ENCODE measurements at places on chromosomes 13 and 19.

DNA sequence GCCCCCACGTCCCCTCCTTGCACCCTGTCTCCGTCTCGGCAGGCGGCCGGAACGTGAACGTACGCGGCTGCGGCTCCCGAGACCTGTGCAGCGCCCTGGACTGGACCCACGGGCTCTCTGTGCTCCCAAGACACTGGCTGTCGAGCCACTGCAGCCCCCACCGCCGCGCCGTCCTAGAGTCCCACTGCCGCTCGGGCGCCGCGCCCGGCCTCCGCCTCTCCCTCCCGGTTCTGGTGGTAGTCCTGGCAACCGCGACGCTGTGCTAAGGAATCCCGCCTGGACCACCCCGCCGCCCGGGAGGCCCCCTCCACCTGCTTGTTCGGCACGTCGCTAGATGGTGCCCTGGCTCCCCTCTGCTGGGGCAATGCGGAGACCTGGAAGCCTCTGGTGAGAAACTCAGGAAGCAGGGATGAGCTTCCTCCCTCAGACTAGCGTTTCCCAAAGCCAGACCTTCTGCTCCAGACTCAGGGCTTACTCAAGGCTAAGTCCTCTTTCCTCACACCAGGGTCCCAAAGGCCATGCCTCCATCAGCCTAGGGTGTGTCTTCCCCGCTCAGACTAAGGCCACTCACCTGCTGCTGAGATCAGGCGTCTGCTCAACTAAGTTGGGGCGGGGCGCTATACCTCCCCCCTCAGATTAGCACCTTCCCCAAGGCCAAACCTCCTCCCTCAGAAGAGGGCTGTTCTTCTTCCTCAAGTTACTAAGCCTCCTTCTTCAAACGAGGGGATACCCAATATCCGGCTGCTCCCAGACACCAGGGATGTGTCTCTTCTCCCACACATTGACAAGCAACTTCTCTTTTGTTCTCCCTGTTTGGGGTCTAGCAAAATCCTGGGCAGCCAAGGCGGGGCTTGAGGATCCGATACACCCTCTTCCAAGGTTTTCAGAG, 16.1 kb upstream of the IRGC start:
- DNase-seq, result no peak

- peak; percentile 76 for DNase-seq
These were observed 54.7 kb downstream of the ZNF787 start for GRCh38 chr19:56066152-56067023.

- DNase-seq, result no peak
These were observed 12.7 kb downstream of the FARP1 start for GRCh38 chr13:98155475-98156109.

DNA sequence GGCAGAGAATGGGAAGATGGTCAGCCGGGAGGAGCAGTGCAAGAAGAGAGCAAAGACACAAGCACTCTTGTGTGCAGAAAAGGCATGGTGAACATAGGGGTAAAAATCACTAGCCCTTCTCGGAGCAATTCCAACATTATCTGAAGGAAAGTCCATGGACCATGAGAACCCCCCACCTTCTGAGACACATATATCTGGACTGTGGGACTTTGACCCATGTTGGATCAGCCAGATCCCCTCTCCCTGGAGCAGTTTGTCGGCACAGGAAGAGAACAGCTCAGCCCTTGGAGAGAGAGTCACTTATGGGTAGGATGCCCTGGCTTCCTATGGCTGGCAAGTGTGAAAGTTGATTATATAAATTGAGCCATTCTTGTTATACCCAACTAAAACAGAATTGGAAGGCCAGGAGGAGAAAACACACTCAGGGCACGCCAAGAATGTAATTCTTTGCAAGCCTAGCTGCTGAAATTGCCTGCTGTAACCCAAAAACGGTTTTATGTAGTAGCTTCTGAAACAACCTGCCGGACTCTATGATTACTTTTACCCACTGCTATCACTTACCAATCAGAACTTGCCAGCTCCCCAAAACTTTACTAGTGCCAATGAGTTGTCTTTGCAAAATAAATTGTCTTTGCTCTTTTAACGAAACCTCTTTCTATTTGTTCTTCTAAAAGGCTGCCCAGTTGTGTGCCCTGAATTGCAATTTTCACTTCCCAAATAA, 62.8 kb upstream of the ZNF599 start:
- no peak for DNase-seq

DNA sequence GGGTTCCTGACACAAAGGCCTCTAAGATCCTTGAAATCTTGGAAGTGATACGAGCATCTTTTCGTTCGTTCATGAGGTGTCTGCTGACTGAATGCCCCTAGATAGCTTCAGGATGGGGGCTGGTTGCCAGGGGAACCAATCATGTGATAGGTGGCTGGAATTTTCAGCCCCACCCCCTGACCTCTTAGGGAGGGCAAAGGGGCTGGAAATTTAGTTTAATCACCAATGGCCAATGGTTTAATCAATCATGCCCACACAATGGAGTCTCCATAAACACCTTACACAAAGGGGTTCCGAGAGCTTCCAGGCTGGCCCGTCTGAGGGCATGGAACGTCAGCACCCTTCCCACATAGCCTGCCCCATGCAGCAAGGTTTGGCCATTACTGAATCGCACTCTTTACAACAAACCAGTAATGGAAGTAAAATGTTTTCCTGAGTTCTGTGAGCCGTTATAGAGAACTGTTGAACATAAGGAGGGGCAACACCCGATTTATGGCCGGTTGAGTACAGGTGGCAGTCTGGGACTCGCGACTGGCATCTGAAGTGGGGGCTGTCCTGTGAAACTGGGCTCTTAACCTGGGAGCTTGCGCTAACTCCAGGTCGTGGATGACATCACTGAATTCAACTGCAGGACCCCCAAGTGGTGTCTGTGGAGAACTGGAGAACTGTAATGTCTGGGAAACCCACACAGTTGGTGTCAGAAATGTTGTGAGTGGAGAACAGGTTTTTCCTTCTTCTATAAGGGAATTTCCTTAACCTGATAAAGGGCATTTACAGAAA, 25.6 kb downstream of the MLLT1 start:
- DNase-seq, result no peak

DNA sequence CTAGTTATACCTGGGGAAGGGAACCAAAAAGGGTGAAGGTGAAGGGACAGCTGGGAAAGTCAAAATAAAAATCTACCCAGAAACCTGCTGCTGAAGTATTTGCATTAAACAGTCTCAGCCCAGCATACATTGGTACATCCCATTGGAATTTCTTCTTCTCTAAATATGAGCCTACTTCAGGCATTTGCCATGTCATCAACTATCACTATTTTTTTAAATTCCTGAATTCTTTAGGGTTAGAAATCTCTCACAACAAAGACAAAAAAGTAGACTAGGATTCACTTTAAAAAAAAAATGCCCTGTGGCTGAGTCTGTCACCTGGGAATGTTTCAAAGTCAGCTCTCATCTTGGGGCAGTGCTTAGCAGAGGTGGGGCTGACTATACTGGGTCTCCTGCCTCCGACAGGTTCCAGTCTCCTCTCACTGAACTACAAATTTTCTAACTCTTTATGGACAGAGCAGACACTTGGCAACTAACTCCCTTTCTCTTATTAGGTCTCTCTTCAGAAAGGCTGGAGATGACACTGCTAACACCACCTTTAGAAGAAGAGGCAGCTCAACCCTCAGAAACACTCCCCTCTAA, 141.2 kb downstream of the LHFPL6 start:
- DNase-seq, result peak; percentile 15

DNA sequence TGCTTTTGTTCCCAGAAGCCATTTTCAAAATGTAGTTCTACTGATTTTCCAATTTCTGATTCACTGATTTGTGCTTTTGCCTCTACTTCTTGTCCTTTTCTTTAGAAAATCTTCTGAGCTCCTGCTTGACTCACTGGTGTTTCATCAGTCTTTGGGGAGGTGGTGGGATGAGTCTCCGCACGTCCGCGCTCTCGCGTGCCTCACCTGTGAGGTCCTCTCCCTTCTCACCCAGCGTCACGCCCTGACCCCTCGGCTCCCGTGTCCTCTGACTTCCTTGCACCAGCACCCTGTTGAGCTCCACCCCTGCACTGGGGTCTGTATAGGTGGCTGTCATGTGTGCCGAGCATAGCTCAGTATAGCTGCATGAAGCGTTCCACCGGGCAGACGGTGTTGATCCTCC, 52.7 kb upstream of the MCF2L start:
- no peak for DNase-seq

DNA sequence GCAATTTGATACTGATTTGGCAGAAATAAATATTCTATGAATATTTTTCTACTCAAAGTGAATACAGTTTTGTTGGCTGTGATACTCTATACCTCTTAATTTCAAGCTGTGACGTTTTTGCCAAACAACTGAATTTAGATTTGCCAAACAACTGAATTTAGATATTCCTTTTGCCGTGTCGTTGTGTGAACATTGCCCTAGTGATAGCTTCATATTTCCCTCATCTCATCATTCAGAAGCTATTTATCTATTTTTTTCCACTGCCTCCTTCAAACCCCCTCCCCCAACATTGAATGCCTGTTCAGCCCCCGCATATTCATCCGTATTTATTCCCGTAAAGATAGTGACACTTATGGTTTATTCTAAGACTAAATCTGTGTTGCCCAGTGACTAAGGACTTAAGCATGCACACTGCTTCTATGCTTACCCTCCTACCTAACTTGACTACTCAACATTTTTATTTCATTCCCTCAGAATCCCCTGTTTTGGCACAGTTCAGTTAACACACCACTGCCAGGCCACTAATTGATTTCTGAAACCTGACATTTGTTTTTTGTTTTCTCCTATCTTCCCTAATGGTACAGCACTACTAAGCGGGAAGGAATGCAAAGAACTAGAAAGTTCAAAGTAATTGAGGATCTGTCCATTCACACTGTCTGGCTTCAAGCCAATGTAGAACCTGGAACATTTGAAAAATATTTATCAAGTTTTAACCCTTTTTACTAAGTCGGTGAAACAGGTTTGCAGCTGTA, 2.8 kb upstream of the KLF5 start:
- peak; percentile 66 for DNase-seq

GRCh38 chr19:30719189-30719998, 347.2 kb downstream of the ZNF536 start:
- DNase-seq, result peak; percentile 60

GRCh38 chr19:39512988-39513387, 2.0 kb upstream of the SELENOV start:
- no peak for DNase-seq

DNA sequence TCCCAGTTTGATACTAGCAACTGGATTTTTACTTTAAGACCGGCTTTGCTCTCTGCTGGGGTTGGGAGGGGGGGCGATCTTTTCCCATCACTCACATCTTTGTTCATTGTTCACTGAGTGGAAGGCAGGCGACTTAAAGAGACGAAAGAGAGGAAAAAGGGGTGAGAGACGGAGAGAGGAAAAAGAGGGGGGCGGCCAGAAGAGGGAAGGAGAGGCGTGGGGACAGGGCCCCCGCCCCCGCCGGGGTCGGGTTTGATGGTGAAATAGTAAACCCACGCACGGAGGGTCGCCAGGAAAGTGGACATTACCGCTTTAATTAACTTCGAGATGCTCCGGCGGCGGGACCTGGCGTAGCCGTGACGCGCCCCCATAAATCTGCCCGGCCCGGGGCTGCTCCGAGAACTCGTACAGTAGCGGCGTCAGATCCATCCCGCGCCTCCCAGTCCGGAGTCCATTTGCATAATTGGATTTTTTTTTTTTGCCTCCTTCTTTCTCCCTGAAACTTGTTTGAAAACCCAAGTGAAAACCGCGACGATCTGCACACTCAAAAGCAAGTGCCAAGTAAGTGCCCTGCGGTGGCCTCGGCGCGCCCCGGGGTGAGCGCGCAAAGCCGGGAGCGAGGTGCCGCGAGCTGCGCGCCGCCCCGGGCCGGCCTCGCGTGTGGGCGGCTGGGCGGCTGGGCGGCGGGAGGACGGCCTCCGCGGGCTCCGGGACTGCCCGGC, 143.9 kb upstream of the ZNF536 start:
- DNase-seq, result peak; percentile 39

- peak; percentile 70 for DNase-seq
These were observed 18.0 kb downstream of the SLC5A5 start for GRCh38 chr19:17889609-17890214.

DNA sequence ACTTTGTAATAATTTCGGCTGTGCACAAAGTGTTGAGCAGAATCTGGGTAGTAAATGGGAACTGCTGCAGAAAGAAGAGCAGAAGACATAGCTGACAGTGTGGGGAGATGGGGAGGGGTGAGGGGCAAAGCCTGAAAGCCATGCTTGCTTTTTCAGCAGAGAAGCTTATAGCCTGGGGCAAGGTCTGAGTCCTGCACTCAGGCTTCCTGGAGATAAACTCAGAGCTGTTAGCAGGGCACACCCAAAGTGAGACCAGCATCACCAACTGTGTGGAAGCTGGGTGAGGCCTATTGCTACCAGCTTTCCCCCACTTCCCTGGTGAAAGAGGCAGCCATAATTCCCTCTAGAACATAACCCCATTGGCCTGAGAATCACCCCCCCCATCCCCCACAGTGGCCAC, 15.6 kb upstream of the LHFPL6 start:
- no peak for DNase-seq

DNA sequence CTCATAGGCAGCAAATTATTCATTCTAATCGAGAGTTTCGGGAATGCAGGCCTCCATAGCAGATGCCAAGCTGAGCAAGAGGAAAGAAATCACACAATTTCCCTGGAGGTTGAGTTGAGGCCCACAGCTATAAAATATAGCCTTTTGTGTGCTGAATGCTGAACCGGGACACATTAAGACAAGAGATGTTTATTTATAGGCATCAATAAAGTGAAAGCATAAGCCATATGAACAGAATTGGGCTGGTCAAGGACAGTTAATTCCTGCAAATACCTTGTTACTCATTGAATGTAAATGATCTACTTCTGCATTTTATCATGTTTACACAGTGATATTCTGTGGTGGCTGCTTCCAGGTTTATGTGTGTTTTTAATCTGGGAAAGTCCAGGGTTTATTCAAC, 461.7 kb downstream of the KLF12 start:
- DNase-seq, result peak; percentile 25

DNA sequence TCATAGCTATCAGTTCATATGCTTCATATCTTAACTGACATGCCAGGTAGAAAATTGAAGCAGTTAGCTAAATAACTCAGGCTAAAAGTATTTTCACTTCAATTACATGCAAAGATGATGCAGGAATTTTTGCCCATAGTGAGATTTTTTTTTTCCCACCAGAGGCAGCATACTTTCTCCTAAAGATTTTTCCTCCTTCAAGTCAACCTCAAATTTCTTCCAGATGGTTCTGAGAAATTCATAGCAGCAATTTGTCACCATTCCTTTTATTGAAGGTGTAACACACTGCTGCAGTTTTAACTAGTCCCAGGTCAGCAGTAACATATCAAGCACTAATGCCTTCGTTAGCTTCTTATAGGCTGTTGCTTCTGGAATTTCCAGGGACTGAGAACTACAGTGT, 141.9 kb downstream of the SUCLA2 start:
- DNase-seq, result peak; percentile 2

DNA sequence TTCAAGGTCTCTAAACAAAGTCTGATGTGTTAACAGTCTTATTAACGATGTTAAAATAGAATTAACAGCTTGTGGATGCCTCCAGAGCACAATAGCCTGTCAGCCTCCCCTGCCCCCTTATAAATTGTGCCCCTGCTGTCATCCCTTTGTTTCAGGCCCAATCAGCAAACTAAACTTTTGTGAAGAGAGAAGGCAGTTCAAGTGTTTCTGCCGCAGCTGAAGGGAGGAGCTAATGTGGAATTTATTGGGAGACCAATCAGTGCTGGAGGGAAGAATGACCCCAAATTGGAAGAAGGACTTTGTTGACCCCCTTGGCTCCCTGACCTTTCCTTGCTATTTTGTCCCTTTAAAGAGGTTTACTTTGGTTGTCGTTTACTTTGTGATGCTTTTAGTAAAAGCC, 160.5 kb downstream of the TM9SF2 start:
- DNase-seq, result no peak

GRCh38 chr13:34523406-34523805, 418.7 kb upstream of the NBEA start:
- no peak for DNase-seq

GRCh38 chr19:38021352-38021751, 114.3 kb downstream of the SIPA1L3 start:
- DNase-seq, result no peak

GRCh38 chr13:74230984-74231501, 96.8 kb upstream of the KLF12 start:
- no peak for DNase-seq

All from adipocyte (in vitro differentiated cells).